ENCODE measurements at places on chromosomes 12 and 14.

- peak; percentile 38 for DNase-seq
Observed at GRCh38 chr12:70255311-70255710, 12.1 kb downstream of the CNOT2 start.

- DNase-seq = no peak
Observed at GRCh38 chr14:105062048-105062433, 3.2 kb downstream of the GPR132 start.

DNA sequence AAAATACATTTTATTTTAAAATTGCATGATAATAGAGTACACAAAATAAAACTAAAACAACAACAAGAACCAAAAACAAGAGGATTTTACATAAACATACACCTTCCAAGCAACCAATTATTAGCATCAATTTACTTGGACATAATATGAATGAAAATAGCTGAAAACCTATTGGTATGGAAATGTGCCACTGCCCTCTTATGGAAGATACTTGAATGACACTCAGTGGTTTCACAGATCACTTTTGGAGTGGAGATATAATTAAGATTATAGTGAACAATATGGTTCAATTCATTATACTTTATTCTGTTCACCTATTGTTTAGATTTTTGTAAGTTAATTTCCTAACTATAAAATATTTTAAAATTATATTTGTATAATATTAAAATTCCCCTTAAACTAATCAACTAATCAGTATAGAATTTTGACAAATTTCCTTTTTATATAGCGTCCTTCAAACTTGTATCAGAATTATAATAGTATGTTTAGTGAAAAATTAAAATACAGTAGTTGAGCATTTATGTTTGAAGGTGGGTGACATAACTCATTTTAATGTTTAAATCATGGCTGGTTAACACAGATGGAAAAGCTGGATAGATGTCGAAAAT is 70.1 kb downstream of the SLC6A15 start:
- peak; percentile 48 for DNase-seq

DNA sequence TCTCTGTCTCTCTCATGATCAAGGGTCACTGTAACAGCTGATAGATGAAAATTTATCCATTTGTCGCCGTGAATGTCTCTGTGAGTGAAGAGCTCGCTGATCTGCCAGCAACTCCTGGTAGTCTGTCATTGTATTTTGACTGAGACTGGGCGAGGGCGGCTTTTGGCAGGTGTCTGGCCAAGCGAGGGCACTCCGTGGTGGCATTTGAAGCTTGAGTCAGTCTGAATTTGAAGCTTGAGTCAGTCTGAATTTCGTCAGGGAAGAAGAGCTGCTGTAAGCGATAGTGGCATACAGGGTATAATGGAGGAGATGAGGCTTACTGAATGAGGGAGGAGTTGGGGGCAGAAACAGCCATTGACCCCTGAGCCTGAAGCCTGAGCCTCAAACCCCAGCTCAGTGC is 56.8 kb upstream of the FAM181A start:
- no peak for DNase-seq

DNA sequence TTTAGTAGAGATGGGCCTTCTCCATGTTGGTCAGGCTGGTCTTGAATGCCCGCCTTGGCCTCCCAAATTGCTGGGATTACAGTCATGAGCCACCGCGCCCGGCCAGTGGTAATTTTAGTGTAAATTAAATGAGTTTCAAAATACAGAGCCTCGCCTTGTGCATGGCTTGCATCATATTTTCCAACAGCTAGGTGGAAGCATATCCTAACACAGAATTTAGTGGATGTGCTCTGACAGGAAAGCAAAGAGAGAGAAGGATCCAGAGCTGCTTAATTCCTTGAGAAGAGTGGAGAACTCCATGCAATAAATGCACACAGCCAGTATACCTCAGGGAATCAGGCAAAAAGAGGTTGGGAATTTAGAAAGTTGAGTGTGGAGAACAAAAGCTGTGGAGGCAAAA is 2.5 kb downstream of the OR6C2 start:
- no peak for DNase-seq

- no peak for DNase-seq
Observed at GRCh38 chr12:67618303-67618702, 30.2 kb upstream of the DYRK2 start.

DNA sequence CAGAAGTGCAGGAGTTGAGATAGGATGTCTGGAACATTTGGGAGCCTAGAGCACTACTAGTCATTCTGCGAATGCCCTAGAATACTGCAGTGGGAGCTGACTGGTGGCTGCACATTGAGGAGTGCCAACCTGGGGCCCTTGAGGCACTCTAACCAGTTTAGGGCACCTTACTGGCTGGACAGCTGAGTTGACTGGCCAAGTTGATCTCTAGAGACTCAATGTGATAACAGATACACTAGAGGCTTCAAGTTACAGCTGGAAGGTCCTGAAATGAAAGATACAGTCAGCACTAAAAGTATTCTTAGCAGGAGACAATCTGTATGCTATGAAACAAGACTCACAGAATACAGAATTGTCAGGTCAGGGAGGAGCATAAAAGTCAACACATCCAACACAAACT is 8.0 kb downstream of the SLC8A3 start:
- no peak for DNase-seq

- no peak for DNase-seq
Observed at GRCh38 chr12:105409801-105410471, 79.4 kb downstream of the C12orf75 start.

DNA sequence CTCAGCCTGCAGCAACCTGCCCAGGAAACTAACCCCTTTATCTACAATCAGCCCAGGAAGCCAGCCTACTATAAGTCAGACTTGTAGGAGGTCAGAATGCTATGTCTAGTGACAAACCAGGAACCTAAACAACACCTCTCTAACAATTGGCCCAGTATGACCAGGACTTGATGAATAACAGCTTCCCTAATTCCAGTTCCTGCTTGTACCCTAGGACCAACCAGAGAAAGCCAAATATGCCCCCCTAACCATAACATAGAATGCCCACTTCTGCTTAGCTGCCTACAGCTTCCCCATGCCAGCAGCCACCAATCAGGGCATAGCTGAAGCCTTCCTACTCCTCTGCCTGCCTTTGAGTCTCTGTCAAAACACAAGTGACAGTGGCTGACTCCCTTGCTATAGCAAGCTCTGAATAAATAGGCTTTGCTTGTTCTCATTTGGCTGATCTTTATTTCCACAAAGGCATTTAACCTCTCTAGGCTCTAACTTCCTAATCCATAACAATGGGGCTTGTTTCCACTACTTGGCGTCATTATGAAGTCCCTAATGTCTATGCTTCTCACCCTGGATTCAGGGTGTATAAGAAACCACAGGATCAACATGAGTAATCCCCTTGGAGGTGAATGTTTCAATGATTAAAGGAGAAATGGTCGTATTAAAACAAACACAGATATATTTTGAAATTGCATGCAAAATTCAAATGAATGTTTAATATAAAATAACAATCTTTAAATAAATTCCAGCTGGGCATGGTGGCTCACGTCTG is 220.2 kb downstream of the ANO6 start:
- no peak for DNase-seq

DNA sequence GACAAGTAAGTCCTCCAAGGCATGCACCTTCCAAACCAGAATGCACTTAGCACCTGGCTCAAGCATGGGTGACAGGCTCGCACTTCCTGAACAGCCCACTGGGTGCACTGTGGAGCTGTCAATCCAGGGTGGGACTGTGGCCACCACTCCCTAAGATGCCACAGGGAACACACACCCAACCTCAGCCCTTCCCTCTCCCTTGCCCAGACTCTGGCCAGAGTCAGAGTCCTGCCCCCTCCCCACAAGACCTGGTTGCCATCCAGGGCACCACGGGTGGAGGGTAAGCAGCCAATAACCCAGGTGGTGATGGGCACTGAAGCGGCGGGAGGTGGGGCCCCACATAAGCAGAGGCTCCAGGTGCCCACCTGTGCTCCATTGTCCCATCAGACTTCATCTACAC is 160.6 kb downstream of the MYRFL start:
- no peak for DNase-seq

DNA sequence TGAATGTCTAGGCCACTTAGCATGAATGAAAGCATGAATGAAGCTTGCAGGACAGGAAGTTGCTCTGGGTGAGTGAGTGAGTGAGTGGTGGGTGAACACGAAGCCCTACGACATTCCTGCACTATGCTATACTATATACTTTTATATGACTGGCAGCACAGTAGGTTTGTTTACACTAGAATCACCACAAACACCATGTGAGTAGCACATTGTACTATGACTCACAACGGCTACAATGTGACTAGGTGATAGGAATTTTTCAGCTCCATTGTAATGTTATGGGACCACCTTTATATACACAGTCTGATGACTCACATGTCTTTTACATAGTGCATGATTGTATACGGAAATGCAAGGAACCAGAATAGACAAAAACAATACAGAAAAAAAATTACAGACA is 1480.2 kb downstream of the AACS start:
- DNase-seq = no peak

DNA sequence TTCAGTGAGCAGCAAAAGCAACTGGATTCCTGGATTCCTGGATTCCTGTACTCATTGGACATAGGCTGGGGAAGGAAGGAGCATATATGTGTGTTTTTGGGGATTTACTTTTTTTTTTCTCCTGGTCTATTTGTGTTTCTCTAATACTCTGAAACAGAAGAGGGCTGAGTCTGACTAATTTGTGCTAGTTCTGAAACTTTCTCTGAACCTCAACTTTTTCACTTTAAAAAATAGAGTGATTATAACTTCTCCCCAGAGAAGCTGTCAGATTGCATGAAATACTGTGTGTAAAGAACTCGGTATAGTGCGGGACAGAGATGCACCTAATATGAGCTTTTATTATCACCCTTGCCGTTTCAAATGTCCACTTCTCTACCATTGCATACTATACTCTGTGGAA is 529.5 kb downstream of the TMTC2 start:
- no peak for DNase-seq

DNA sequence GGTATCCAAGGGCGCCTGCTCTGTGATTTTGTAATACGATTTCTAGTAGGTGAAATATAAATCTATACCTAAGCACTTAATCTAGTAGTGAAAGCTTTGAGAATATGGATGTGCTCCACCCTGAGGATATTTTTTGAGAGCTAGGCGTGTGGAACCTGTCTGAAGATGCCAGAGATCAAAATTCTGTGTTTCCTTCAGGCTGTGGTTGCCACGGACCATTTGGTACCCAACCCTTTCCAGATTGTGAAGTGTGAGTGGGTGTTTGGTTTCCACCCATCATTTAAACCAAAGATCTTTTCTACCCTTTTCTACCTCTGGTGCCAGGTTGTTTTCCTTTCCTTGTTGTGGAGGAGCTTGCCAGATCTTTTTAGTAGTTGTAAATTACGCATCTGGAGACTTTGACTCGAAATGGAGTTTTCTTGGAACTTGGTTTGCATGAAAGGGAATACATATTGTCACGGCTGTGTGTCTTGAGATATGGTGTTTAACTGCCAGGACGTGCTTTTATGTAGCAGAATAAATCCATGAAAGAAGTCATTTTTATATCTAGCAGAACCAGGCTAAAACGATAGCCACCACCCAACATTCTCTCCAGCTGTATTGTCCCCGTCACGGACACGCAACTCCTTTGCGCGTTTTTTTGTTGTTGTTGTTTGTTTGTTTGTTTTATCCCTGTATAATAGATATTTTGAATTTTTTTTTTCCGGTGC is 2.2 kb downstream of the LRFN5 start:
- DNase-seq = no peak

- no peak for DNase-seq
Observed at GRCh38 chr12:1094714-1095113, 103.7 kb downstream of the ERC1 start.

DNA sequence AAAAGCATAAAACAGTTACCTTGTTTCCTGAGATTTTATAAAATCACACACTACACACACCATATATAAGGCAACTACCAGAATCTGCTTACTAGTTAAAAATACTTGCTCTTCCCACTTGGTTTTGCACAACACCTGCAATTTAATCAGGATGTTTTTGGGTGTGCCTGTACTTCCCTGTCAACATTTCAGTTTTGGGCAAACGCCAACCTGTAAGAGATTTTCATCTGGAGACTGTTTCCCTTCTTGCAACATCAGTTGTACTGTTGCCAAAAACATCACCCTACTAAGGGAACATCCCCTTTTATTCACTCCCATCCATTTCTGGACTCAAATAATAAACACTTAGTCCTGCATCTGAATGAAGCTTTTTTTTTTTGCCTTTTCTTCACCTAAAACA is 172.3 kb downstream of the DUSP6 start:
- DNase-seq = peak; percentile 93

DNA sequence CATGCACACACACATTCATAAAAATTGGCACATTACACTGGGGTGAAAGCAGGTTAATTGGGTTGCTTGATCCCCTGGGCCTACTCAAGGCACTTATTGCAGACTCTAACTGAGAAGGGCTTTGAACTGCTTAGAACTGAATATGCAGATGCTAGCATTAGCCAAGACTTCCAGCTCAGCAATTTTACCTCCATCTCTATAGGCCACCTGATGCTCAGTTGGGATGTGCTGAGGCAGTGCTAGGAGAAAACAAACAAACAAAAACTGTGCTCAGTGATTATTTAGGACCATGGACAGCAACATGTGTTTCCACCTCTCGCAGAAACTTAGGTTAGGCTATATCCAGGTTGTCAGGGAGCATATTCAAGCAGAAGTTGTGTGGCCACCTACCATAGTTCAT is 124.8 kb upstream of the WSCD2 start:
- DNase-seq = no peak
